Gastroesophageal sphincter (tissue), 4 donors: ENCODE measurements at places on chromosomes 6 and 20.
A peak's percentile ranks its signal among the peaks of the same experiment; 100 is the strongest.

- ATAC-seq = no peak
These were observed 548.4 kb upstream of the JAG1 start for GRCh38 chr20:11222243-11222642.

DNA sequence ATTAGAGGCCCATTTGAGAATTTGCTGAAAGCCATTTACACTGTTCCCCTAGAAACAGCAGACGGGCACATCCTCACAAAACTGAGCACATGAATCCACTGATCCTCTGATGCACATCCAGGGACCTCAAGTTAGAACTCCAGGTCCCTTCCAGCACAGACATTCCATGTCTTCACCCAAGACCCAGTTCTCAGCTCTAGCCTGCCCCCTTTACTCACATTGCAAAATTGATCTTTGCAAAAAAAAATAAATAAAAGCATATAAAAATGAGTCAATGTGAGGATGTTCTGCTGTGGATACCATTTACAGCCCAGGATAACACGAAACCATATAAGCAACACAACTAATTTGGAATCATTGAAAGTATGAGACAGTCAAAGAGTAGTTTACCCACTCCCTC lies 458.2 kb upstream of the JARID2 start:
- ATAC-seq = no peak

GRCh38 chr6:132147530-132148011 lies 196.4 kb upstream of the CCN2 start:
- no peak for ATAC-seq

DNA sequence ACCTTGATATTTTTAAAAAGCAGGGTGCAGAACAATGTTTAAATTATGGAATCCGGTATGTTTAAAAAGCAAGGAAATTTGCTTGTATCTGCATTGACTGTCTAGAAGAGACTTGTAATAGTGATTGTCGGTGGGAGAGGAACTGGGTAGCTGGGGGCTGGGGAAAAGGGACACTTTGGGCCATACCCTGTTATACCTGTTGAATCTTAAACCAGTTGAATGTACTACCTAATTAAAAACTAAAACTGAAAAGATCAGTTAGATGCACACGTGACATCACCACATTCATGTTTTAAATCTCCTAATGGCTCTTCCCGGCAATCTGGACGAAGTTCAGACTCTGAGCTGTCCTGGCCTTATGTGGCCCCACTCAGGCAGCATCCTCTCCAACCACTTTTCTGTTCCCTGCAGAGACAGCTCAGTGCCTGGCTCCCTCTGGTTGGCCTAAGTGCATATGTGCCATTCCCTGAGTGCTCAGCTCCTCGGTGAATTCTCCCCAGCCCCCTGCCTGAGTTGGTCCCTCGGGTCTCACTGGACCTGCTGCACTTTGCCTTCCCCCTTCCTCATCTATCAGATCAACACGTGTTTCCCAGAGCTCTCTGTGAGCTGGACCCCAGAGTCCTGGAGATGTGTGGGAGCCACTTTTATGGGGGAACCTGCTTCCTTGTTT lies 36.3 kb downstream of the SLC52A3 start:
- ATAC-seq = no peak

DNA sequence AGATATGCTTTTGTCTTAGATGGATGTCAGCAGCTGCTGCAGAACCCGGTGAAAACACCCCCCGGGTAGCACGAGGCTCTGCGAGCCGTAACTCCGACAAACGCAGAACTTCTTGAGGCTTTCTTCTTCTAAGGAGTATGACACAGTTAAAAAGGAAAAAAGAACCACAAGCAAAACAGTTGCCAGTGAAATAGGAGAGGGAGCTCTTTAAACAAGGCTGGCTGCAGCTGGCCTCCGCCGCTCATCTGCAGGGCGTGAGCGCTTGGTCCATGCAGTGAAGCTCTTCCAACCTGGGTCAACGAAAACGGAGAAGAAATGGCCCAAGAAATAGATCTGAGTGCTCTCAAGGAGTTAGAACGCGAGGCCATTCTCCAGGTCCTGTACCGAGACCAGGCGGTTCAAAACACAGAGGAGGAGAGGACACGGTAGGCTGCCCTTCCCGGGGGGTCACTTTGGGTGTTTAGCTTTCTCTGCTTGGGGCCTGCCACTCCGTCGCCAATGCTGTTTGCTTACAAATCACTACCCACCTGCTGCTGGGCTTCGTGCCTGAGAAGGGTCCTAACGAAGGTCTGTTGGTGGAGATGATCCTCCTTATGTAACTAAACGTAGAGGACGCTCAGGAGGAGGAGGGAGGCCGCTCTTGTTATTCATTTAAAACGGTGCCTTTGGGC lies 13.2 kb downstream of the SYTL3 start:
- ATAC-seq = peak; percentile 33

- ATAC-seq = no peak
These were observed 3.6 kb upstream of the ADGRG6 start for GRCh38 chr6:142297996-142298753.

DNA sequence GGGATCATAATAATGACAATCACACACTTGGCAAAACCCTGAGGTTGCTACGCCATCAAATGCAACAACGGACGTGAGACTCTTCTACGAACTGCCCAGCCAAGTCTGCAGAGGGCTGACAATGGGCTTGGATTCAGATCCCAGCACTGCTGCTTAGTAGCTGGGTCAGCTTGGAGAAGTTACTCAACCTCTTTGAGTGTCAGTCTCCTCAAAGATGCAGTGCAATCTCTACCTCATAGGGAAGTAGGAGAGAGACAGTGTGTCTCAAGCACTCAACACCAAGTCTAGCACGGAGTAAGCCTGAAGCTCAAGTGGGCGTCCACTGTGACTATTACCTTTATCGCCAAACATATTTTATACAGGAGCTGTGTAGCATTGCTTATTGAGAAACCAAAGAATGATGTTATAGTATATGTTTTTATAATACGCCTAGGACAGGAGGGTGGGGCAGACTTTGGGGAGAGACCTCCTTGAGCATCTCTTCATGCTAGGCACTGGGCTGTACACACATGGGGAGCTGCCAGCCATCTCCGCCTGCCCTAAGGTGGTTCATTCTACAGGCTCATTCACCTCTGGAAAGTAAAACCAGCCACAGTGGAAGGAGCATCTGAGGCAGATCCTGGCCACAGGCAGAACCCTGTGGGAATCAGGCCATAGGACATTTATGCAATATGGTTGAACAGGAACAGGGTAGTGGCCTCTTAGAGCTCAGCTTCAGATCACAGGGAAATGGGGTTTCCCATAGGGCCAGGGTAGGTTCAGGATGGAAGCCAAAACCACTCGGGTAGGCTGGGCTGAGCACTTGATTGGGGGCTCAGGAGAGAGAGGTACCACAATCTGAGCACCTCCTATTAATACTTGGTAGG lies 160.2 kb downstream of the MRPL14 start:
- no peak for ATAC-seq

GRCh38 chr6:89567630-89568390 lies 70.7 kb downstream of the LYRM2 start:
- ATAC-seq = no peak

DNA sequence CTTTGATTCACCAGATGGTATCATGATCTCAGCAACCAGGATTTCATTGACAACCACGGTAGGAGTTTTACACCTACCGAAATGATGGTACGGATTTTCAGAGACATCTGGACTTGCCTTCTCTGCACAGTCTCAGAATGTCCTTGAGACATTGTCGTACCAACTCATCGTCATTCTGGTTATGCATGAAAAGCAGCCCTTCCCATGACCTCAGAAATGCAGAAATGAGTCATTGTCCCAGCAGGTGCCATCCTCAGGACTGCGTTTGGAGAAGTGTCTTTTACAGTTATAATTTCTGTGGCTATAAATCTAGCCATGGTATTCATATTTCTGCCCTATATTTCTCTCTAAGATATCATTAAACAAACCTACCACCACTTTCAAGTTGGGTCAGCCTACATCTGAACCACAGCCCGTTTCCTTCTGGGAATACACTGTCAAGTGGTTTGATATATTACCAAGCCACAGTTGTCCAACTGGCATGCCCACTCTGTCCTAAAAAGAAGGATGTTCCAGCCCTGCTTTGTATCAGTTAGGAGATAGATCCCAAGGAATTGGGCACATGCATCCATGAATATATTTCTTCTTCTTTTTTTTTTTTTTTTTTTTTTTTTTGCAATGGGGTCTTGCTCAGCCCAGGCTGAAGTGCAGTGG lies 7.5 kb upstream of the BFSP1 start:
- no peak for ATAC-seq

- no peak for ATAC-seq
These were observed 225.9 kb downstream of the NKAIN2 start for GRCh38 chr6:124029567-124029966.

DNA sequence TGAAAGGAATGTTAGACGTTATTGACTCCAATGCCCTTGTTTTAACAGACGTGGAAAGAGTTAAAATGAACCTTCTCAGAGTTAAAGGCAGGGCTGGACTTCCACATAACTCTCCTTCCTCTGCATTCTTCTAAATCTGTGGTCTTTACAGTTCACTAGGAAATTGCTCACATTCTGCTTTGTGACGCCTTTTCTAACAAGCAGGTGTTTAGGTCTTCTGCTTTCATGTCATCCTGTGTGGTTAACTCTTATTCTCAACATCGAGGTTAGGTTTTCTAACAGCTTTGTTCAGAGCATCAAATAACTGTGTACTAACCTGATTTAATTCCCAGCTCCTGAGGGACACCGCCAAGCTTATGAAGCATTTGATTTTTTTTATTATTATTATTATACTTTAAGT lies 81.3 kb upstream of the NT5E start:
- ATAC-seq = no peak

DNA sequence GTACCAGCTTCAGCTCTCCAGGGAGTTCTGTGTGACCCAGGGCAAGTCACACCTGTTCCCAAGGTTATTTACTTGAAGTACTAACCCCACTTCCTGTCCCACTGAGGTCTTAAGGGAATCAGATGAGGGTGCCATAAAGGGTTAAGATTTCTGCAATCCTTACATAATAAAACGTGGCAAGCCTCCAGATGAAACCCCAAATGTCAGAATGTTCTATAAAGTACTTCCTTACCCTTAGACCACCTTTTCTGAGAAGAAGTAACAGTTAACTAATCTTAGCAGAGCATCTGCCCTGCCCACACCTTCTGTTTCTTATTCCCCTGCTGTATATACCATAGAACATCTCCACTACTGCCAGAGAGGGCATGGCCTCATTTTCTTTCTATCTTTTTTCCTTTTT lies 6.0 kb upstream of the AVP start:
- ATAC-seq = no peak

- ATAC-seq = no peak
These were observed 55.5 kb downstream of the PRDM1 start for GRCh38 chr6:106141441-106142237.

DNA sequence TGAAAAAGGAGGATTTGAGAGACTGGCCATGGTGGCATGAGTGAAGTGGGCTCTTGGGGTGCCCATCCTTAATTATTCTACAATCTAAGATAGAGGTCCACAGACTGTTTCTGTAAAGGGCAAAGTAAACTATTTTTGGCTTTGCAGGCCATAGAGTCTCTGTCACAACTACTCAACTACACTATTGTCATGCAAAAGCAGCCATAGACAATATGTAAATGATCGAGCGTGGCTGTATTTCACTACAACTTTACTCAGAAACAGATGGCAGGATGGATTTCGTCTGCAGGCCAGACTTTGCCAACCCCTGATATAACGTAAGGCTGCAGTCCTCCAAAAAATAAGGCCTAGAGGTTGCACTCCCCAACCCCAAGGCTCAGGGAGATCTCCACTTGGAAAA lies 58.2 kb upstream of the NAA20 start:
- ATAC-seq = no peak

GRCh38 chr6:15061180-15061641 lies 184.7 kb upstream of the JARID2 start:
- no peak for ATAC-seq

DNA sequence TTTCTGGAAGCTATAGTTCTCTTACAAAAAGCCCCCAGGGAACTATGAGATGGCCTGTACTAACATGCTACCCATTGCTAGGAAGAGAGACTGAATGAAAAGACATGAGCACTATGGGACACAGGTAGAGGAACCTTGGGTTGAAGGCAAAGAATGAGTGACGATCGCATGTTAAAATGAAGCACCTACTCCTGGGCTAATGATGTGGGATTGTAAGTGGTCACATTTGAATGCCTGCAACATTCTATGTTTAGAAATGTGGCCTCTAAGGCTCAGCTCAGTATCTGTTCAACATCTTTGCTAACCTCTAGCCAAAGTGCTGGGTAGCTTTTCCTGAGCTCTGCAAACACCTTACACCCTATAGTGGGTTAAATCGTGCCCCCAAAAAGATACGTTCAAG lies 5.2 kb upstream of the ZC3H12D start:
- no peak for ATAC-seq
